ENCODE measurements at places on chromosomes 6 and 20. TPM values are rescaled to one million over a fixed set of nuclear protein-coding genes. Genes with fewer than 3 reads are reported as not detected.

- H3K4me3 ChIP-seq: no peak overlapping the region
- no peaks in the 10 kb centered on the region for H3K4me1 ChIP-seq
- no peaks in the 10 kb centered on the region for H3K36me3 ChIP-seq
- H3K27ac ChIP-seq: no peak overlapping the region
- H3K27me3 ChIP-seq: no peaks in the 10 kb centered on the region
These were observed 6.7 kb upstream of the SRC start for GRCh38 chr20:37339208-37339607.

DNA sequence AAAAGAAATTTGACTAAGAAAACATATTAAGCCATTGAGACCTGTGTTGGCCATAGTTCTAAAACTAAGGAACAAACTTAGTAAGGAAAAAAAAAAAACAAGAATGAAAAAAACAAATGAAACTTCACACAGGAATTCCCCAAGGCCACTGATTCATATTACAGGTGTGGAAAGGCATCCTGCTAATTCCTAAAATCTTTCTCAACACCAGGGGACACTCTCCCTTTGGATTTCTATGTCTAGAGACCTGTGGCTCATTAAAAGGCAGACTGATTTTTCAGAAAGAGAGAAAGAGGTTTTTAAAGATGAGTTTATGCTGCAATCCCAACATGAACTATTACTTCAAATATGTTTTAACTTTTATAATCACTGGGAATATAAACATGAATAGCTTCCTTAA, at the start of gene OR12D1:
OR12D1 (plus strand) TSS at position 341 of the 400 bp plus-strand sequence.
- DNase-seq: no peak
- H3K4me1 ChIP-seq: no peaks in the 10 kb centered on the region
- no peaks in the 10 kb centered on the region for H3K27me3 ChIP-seq
- no peak within 1 kb of the TSS for H3K4me3 ChIP-seq
- no peaks in the 10 kb centered on the region for H3K36me3 ChIP-seq
- no peak within 1 kb of the TSS for H3K27ac ChIP-seq

GRCh38 chr6:169799474-169799926, 48.1 kb downstream of the ERMARD start:
- H3K4me1 ChIP-seq: no peaks in the 10 kb centered on the region
- H3K36me3 ChIP-seq: no peaks in the 10 kb centered on the region
- DNase-seq: no peak
- H3K4me3 ChIP-seq: no peak overlapping the region

DNA sequence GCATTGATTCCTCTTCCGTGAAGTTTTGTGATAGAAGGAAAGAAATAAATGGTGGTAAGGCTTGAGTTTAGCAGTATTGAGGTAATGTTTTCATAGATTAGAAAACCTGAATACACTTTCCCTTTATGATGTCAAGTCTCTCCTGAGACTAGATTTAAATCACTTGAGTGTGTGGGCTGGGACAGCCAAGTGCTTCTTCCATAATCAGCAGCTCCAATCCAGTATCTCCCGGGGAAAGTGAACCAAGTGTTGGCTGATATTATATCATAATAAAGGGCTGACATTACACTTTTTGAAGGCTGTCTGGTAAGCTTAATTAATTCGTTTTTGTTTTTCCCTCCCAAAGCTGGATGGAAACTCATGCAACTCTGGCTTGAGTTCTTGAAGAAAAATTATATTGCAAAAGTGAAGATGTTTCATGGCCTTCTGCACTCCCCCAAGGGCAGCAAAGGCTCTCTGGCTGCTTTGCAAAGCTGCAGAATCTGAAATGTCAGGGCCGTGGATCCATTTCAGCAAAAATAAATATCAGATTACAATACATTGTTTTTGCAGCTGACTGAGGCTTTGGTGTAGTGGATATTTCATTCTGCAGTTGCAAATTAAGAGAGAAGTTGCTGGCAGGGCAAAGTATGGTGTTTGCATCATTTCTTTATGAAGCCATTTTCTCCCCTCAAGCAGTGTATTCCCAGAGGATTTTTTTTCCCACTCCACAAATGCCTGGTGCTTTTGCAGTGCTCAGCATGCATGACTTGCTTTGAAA, 101.2 kb downstream of the MKKS start:
- H3K4me3 ChIP-seq: no peak overlapping the region
- no peaks in the 10 kb centered on the region for H3K36me3 ChIP-seq
- H3K27me3 ChIP-seq: peaks cover 2% of the 10 kb centered on the region
- DNase-seq: peak; percentile 27
- H3K4me1 ChIP-seq: no peaks in the 10 kb centered on the region
- no peak overlapping the region for H3K27ac ChIP-seq

GRCh38 chr6:157558049-157558448, 177.1 kb downstream of the ZDHHC14 start:
- peaks cover 2% of the 10 kb centered on the region for H3K27me3 ChIP-seq
- no peaks in the 10 kb centered on the region for H3K36me3 ChIP-seq
- no peak for DNase-seq
- H3K27ac ChIP-seq: no peak overlapping the region
- H3K4me3 ChIP-seq: no peak overlapping the region

DNA sequence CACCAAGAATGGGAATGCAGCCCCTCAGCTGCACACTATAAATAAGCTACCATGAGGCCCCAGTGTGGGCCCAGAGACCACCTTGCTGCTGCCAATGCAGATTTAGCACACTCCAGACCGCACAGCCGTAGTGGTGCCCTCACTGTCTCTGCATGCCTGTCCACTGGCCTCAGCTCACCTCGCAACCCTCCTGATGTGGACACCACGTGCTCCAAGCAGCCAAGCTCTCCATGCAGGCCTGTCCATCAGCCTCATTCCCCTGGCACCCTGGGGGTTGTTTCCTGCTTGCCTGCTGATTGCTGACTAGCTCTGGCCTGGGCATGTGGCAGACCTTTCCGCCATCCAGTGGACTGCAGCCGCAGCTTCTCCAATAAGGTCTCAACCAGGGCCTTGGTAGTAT, 36.2 kb downstream of the ZBTB9 start:
- DNase-seq: no peak
- no peaks in the 10 kb centered on the region for H3K4me1 ChIP-seq
- no peaks in the 10 kb centered on the region for H3K36me3 ChIP-seq
- no peak overlapping the region for H3K27ac ChIP-seq
- no peak overlapping the region for H3K4me3 ChIP-seq
- H3K27me3 ChIP-seq: peaks cover 3% of the 10 kb centered on the region

- peaks cover 10% of the 10 kb centered on the region for H3K4me1 ChIP-seq
- H3K27me3 ChIP-seq: no peaks in the 10 kb centered on the region
These were observed 903.7 kb downstream of the TFAP2A start for GRCh38 chr6:9511157-9511556.

DNA sequence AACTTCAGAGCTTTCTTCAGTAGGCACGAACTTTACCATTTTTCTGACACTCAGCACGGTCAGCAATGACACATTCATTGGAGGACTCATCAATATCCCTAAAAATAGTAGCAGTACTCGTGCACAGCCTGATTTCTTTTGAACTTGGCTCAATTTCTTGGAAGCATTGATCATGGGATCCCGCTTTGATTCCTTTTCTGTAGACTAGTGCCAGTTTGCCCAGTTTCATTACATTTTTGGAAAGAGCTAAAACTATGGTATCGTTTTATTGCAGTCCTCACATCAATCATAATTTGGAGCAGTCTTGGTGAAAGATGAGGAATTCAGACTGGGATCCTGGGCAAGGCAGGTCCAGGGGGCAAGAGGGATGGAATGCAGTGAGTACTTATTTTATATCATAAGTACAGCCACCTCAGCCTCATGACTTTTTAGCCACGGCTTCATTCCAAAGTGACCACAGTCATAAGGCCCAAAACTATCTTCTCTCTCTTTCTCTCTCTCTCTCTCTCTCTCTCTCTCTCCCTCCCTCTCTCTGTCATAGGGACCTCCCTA, 170.9 kb upstream of the AKAP12 start:
- peaks cover 44% of the 10 kb centered on the region for H3K4me1 ChIP-seq
- peak overlapping the region; percentile 99 for H3K27ac ChIP-seq
- no peaks in the 10 kb centered on the region for H3K36me3 ChIP-seq
- H3K27me3 ChIP-seq: no peaks in the 10 kb centered on the region
- DNase-seq: peak; percentile 91
- no peak overlapping the region for H3K4me3 ChIP-seq

The GABRR1 gene
- total RNA-seq: not detected

The BCAS1 gene
- total RNA-seq: 0.31 TPM

The MOG gene
- not detected for total RNA-seq

The NKAPL gene
- total RNA-seq: not detected

The FAM209B gene
- total RNA-seq: 0.60 TPM

The MYBL2 gene
- 6.2 TPM for total RNA-seq

The RIMS4 gene
- total RNA-seq: 0.53 TPM

The AGPAT4 gene
- 27.9 TPM for total RNA-seq

The TPD52L1 gene
- 32.4 TPM for total RNA-seq

The TFAP2D gene
- not detected for total RNA-seq

Data from astrocyte (in vitro differentiated cells and primary cell).